Activated CD4-positive, CD25-positive, alpha-beta regulatory T cell (primary cell): ENCODE measurements at places on chromosomes 1 and 21.

DNA sequence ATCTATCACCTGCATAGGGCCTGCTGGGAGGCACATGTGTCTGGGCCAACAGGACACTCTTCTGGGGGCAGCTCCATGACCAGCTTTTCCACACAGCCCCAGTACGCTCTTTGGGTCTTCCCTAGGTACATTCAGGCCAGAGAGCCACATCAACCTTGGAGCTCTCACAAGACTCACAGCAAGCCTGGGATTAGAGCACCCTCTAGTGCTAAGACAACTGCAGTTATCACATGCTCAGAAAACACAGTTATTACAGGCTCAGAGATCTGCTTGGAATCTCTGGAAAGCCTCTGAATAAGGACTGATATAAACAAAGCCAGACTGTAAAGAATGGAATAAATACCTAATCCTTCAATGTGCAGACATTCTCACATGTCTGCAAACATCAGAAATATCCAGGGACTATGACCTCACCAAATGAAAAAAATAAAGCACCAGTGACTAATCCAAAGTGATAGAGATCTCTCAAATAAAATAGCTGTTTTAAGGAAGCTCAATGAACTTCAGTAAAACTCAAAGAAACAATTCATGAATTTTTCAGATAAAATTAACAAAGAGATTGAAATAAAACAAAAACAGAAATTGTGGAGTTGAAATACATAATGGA, 563.9 kb upstream of the NR5A2 start:
- no peak for DNase-seq

DNA sequence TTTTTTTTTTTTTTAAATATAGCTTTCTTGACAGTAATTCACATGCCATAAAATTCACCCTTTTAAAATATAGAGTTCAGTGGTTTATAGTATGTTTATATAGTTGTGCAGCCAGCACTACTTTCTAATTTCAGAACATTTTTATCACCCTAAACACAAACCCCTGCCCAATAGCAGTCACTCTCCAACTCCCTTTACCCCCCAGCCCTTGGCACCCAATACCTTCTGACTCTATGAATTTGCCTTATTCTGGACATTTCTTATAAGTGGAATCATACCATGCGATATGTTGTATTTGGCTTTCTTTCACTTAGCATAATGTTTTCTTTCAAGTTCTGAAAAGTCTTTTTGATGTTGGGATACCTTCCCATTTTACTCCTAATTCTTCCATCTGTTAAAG, 42.5 kb upstream of the NEXN start:
- DNase-seq: no peak

DNA sequence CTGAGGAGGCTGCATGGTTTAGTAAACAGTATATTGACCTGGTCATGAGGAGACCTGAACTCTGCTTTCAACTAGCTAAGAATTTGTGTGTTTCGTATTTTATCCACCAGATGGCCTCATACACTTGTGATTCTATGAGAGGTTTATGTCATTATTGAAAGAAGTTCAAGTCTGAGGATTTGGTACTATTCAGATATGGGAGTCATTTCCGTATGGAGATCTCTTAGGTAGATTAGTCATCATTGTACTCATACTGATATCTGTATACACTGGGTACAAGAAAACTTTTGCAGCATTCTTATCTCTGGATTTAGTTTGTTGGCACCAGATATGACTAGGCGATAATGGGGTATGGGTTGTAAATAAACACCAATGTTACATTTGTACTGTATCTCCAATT, 26.6 kb downstream of the ATF6 start:
- no peak for DNase-seq

DNA sequence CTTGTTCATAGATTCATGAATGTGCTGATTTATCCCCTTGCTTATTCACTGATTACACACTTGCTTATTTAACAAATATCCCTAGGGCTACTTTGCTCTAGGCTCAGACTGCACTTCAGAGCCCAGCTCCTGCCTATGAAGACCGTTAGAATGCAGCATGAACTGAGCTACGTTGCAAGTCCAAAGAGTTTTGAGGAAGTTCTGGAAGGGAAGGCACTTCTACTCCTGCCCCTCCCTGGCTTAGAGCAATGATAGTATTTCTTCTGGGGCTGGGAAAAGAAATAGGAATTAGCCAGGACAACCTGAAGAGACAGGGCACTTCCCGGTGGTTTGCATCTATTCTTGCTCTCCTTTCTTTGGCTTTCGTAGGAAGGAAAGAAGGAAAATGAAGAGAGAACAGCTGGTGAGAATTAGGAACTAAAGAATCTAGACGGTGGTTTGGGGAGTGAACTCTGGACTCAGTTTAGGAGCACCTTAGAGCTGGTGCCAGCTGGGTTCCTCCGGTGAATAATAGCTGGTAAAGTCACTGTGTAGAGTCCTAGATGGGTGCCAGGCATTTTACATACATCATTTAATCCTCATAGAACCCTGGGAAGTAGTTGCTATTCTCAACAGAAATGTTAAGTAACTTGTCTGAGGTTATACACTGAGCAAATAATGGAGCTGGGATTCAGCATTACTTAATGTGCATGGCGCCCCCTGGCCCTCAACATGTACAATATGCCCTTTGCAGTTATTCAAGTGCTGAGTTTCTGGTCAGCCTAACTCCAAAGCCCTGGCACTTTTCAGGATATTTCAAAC, 65.9 kb downstream of the NDUFS5 start:
- peak; percentile 22 for DNase-seq

- no peak for DNase-seq
Observed at GRCh38 chr1:20187813-20188454, 1.6 kb upstream of the PLA2G2C start.
